GM13976 (cell line): ENCODE measurements at places on chromosomes 2 and 18.

DNA sequence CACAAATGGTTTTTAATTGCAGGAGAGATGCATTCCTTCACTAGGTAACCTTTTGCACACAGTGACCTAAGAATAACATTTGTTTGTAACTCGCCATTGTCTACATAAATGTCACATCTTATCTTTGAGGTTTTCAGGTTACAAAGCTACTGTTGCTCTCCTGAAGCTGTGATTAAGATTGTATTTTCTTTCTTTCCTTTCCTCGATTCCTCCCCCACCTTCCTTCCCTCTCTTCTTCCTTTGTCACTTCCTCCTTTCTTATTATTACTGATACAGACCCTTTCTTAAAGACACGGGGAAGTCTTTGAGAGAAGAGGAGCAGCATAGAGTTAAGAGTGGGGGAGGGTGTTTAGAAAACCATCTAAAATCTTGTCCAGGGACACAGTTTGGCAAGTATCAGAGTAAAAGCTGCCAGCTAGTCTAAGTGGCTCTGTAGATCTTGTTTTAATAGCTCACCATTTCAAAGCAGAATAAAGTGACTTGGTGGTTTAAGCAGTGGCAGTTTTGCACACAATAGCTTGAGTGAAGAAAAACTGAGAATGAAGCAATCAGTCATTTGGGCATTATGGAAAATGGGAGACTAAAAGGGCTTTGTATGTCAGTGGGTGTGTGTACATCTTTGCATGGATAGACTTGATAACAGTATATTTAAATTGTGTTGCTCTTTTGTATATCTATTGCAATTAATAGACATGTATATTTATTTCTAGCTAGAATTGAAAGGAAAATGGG, 10.9 kb downstream of the CERS6 start:
- DNase-seq = no peak

DNA sequence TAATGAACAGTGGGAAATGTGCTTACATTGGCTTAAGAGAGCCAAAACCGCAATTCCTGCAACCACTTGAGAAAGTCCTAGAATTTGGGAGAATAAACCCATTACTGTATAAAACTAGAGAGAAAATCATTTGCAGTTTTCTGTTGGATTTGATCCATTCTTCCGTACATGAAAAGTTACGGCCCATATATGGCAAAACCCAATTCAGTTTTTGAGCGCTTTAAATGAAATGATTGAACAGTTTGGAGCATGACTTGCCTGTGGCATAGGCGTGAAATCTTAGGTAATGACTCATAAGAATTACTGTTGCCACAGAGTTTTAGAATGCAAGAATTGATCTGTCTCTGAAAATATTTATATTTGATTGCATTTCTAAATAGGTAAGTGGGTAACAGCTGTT, 52.0 kb downstream of the PHLPP1 start:
- no peak for DNase-seq

- no peak for DNase-seq
Observed at GRCh38 chr2:205929246-205929942, 156.6 kb downstream of the INO80D start.

DNA sequence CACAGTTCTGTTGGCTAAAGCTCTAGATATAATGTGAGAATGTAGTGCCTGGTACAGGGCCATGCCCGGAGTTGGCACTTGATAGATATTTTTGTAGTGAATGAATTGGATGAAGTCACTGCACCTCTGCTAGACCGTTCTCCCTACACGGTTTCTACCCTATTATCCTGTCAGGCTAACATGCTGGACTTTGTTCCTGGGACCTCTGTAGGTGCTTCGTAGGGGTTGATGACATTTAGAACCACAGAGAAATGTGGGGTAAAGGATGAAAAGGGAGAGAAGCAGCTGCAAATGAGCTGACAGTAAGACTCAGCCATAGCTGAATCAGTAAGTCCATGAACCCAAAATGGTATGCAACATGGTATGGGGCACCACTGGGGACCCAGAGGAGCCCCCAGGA, 4.1 kb upstream of the FBLN7 start:
- DNase-seq = no peak

DNA sequence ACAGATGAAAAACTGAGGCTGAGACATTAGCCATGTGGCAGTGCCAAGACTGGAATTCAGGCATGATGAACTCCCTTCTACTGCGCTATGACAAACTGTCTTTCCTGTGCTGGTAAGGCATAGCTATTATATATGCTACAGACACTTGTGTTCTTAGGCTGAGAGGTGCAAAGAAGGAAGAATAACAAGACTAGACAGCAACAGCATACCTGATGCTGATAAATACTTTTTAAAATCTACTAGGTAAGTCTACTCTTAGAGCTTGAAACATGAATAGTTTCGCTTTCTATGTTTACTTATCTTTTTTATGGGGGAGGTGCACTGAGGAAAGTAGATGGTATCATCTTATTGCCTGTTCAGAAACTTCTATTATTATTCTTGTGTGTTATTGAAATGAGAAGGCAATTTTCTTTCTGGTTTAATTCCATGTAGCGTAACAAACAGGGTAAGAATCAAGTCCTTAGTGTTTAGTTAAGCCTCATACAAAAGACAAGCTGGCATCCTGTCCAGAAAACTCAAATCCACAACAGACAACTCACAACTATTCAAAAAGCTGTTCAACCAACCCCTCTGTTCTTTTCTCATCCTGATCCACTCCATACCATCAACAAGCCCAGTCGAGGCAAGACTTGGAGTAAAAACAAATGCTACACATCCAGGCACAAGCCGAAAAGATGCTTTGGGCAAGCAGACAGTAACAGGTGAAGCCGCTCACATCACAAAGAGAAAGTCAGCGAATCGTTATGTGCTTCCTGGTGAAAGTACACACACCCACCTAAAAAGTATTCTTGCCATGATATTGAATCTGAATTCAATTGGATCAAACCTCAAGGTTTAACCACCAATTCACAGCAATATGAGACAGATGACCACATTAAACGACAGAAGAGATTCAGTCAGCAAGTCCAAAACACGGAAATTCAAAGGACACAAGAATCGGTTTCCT, 1.5 kb downstream of the TTC32 start:
- no peak for DNase-seq

DNA sequence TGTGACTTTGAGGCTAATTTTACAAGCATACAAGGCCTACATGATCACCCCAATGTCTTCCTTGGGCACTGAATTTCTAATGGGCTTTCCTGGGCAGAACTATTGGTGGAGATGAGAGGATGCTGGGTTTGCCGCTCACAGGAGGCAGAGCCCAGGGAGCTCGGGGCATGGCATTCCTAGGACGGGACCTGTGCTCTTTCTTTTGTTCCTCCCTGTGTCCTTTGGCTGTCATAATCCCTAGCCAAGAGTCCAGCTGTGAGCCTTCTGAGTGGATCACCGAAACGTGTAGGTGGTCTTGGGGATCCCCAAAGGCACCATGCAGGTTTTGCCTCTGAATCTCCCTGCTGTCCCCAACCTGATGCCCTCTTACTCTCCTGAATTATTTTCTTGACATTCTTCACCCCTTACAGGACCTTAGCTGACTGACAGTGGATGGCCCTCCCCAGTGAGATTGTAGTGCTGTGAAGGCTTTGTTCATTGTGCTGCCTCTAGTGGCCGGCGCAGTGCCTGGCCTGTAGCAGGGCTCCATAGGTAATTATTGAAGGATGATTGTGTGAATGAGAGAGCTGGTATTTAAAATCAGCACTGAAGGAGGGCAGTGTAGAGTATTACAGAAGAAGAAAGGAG, 221.9 kb downstream of the ZNF407 start:
- DNase-seq = peak; percentile 13

DNA sequence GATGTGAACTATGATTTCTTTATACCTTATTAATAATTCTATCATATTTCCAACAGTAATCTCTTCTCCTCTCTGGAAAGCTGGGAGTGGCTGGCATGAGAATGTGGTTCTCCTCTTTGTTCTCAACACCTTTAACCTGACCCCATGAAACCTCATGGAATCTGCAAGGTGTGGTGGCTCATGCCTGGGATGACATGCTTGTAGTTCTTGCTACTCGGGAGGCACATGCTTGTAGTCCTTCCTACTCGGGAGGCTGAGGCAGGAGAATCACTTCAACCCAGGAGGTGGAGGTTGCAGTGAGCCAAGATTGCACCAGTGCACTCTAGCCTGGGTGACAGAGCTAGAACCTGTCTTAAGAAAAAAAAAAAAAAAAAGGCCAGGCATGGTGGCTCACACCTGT, 10.8 kb upstream of the CDCA7 start:
- DNase-seq = no peak

DNA sequence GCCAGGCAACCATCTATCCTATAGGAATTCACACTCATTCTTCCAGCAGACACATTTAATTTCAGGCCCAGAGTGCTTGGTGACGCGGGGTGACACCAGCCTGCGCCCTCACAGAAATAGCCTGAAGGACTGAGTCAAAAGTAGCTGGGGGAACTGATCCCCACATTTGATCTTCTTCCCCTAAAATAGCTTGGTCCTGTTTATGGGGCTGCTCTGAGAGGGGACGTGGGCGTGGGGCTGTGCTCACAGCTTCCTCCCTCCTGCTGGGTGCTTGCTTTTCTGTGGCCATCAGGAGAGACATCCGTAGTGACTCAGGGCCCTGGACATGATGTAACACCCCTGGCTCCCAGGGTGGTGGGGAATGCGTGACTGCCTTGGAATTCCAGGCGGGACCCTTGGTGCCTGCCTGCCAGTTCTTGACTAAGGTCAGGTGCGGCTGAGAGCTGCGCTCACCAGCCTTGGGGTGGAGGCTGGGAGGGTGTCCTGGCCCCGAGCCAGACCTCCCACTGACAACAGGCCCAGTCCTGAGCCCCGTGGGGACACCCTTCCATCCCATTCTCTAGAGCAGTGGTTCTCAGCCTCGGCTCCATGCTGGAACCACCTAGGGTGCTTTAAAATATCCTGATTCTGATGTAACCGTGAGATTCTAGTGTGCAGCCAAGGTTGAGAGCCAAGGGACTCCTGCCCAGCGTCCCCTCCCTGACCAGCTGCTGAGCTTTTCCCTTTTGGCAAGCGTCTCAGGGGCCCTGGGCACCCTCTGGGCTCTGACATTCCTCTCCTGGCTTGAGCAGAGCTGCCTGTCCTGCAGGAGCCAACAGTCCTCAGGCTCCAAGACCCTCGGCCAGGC, 47.4 kb upstream of the SMAD7 start:
- DNase-seq = peak; percentile 68

- DNase-seq = no peak
Observed at GRCh38 chr2:40030456-40030975, 251.5 kb upstream of the THUMPD2 start.

- no peak for DNase-seq
Observed at GRCh38 chr18:11976315-11977152, 4.8 kb upstream of the IMPA2 start.

- no peak for DNase-seq
Observed at GRCh38 chr2:231347638-231348037, 47.9 kb upstream of the B3GNT7 start.

DNA sequence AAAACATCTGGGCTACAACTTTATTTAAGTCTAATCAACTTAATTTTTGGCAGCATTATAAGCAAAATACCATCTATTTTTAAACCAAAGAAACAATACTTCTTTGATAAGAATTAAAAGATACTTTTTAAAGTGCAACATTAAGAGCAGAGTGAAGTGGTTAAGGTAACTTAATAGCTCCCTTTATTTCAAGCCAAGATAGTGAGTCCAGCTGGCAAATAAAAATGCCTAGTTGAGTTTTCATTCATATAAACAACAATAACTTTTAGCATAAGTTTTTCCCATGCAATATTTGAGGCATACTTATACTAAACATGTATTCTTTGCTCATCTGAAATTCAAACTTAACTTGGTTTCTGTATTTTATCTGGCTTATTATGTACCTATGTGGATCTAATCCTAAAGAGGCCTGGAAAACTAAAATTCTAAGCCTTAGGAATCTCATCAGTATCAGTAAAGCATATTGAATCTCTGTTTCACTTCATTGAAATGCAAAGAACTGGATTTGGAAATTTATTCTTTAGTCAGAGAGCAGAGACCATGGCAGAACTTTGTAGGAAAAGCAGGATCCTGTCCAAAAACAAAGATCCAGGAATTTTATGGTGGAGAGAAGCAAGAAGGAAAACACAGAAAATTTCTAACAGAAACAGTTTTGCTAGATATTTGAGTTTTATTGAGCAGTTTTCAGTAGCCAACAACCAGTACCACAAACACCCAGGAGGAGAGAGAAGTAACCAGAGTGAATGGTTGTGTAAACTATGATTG, 95.9 kb downstream of the COL3A1 start:
- no peak for DNase-seq

DNA sequence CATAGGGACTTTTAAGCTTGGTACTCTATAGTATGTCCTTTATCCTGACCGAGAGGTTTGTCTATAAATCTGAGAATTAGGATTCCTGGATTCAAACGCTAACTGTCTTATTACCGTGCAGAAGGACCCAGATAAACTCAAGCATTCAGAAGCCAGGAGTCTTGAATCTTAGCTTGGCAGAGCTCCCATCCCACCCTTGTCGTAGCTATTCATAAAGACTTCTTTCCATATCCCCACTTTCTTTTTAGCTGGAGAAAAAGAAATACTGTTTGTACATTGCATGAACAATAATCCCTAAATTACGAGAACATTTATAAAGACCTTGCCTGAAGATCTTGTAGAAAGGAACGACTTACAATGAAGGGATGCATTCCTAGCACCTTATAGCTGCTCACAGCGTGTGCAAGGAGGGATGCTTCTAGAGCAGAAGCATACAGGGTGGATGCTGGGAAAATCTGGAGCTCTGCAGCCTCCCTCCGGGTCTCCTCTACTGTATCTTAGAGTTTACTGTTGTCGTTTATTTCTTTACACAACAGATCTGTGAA, 13.6 kb downstream of the EFR3B start:
- DNase-seq = no peak

GRCh38 chr2:231228223-231228622, 29.8 kb downstream of the ARMC9 start:
- peak; percentile 69 for DNase-seq

GRCh38 chr2:96409081-96409819, 73.7 kb downstream of the NCAPH start:
- DNase-seq = no peak

DNA sequence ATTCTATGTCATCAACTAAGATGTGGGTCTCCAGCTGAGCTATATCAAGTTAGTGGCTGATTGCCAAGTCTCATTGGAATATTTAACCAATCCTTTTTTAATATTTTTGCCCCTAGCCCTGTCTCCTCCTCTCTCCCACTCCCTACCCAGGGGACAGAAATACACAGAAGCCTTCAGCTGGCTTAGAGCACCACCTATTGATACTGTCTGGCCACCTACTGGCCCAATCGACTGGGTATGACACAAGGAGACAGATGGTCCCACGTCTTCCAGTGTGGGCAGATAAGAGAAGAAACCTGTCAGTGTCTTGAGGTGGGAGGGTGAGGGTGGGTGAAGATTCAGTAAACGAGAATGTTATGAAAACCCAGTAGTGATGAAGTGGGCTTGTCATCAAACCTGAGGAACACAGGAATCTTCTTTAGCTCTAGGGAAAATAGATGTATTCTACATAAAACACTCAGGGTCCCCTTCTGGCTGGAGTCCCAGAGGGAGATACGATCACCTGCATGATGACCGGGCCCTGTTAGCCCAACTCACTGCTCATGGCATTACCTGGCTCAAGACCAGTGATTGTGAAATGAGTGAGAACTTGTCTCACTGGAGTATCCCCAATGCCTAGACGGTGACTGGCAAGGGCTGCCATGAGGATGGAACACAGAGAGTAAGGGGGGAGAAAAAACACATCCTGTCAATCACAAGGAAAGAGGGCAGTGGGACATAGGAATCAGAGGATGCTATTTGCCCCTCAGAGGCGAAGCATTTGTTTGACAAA, 26.7 kb downstream of the POLR1A start:
- peak; percentile 47 for DNase-seq
